ENCODE measurements at places on chromosomes 5 and 9.

DNA sequence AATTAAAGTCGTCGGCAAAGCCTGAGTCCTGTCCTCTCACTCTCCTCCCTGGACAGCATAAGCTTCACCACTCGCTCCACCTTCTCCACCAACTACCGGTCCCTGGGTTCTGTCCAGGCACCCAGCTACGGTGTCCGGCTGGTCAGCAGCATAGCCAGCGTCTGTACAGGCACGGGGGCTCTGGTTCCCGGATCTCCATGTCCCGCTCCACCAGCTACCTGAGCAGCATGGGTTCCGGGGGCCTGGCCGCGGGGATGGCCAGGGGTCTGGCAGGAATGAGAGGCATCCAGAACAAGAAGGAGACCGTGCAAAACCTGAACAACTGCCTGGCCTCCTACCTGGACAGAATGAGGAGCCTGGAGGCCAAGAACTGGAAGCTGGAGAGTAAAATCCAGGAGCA, 1.7 kb upstream of the XPA start:
- DNase-seq: no peak

DNA sequence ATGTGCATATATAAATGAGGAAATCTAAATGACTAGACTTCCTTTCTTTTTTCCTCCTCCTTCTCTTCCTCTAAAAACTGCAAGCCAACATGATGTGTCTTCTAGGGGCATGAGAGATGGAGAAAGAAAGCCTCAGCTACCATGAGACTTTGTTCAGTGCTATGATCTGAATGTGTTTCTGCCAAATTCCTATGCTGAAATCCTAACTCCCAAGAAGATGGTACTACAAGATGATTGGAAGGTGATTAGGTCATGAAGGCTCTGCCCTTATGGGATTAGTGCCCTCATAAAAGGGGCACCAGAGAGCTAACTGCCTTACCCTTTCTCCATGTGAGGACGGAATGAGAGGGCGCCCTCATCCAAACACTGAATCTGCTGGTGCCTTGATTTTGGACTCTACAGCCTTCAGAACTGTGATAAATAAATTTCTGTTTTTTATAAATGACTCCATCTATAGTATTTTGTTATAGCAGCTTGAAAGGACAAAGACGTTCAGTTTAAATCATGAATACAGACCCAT, 72.2 kb upstream of the IL6ST start:
- no peak for DNase-seq

DNA sequence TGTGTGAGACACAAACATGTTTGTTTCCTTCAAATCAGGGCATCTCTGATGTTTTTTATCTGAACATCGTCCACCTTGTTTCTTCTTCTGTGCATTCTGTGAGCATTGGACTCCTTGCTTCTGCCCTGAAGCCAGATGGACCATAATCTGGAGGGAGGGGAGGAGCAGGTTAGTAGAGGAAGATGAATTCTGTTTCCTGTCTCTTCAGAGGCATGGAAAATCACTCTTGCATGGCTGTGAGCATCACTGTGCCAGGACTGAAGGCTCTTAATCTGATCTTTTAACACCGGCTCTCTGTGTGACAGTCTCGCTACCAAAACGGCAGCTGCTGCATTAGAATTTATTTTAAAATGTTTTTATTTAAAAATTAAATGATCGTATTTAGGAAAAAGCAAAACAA, 43.3 kb downstream of the TLE4 start:
- DNase-seq: no peak

DNA sequence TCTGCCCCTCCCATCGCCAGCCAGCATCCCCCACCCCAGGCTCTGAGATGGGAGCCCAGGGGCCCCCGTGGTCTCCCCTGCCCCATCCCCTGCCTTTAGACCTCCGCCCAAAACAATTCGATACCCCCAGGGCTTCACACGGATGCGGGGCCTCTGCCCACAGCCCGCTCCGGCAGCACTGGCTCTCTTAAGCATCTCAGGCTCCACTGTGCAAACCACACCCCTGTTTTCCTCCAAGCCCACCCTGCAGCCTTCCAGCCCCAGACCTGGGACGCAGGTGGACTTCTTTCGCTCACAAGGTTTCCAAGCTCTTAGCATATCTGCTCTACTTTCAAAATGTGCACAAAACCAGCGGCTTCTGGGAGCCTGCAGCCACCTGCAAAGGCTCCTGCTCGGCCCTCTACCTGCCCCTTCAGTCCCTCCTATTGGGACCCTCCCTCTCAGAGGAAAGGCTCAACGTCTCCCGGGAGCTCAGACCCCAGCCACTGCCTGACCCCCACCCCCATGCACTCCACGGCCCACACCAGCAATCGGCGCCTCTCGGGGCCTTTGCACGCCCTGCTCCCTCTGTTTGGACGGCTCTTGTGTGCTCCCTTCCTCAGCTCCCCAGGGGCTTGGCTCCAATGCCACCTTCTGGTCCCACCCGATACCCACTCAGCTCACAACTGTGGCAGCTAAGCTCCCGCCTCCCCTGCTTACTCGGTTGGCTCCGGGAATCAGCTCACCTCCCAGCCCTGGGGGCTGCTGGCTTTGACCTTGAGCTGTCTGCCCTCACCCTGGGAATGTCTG, 918 bp upstream of the SLC9A3 start:
- no peak for DNase-seq

- no peak for DNase-seq
Measured at GRCh38 chr9:7315746-7316145, 483.8 kb downstream of the DMAC1 start.

- DNase-seq: no peak
Measured at GRCh38 chr9:134986957-134987356, 69.2 kb upstream of the FCN1 start.

Data from stimulated activated CD4-positive, alpha-beta T cell treated with anti-CD3 and anti-CD28 coated beads, Interleukin-4, amount 100 ng/mL, for 4 hours (primary cell).